ENCODE measurements at places on chromosomes 3 and 15.

DNA sequence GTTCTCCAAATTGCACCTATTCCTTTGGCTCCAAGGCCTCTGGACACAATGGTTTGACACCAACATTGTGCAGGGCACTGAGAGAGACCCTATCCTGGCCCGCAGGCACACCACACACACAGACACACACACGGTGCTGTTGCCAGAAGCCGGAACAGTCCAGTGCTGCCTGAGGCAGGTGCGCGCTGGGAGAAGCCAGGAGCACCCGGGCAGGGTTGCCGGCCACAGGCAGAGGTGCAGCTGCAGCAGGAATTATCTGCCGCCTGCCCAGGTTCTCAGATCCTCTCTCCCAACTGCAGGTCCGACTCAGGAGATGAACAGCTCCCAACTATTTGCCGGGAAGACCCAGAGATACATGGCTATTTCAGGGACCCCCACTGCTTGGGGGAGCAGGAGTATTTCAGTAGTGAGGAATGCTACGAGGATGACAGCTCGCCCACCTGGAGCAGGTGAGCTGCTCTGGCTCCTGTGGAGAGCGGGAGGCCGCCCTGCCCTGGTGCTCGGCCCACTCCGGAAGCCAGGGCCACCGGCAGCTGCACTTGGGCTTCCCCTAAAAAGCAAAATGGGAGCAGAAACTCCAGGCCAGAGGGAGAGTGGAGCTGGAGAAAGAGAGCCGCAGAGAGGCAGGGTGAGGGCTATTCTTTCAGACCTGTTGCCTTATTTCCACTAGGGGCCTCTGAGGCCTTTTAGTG is 42.9 kb downstream of the CHDH start:
- DNase-seq = no peak

GRCh38 chr3:109109574-109109973 is 8.4 kb downstream of the MORC1 start:
- DNase-seq = no peak

DNA sequence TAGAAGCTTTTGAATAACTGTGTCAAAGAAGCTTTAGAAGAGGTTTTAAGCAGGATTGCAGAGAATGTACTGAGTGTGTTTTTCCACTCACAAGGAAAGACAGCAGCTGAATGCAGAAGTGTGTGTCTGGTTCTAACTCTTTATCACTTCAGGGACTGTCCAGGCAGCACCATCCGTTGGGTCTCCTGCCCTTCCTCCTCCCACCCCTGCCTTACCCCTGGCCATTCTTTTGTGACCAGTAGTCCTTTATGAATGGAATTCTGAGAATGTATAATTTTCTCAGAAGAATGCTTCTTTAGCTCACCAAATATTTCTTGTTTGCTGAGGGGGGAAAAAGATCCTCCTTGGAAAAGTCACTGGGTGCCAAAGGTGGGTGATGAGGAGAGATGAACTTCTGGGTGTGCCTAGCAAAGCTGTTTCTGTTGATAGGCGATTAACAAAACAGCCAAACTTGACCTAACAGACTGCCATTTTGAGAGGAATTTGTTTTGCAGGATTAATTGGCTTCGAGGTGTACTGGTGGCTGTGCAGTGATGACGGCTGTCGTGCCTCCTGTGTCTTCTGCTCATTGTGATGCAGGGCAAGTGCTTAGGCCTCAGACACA is 70.9 kb downstream of the IGF1R start:
- no peak for DNase-seq

DNA sequence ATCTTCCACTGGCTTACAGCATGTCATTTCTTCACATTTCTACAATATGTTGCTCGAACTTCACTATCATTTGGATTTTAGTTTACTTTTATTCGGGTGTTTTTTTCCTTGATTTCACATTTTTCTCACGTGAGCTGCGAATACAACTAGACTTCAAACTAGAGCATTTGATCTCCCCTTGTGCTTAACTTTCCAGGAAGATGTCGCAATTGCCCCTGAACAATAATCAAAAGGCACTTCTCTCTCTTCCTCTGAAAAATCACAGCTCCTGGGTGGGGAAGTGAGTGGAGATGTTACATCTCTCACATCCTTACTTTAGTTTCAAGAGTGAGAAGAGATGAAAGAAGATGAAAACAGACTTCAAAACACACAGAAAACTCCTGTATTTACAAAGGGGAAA is 587.9 kb downstream of the TBL1XR1 start:
- DNase-seq = no peak
